Pulmonary artery endothelial cell (primary cell): ENCODE measurements at places on chromosomes 5 and 9.
A peak's percentile ranks its signal among the peaks of the same experiment; 100 is the strongest.

- no peak for DNase-seq
These were observed 10.9 kb downstream of the PTPN3 start for GRCh38 chr9:109487247-109487646.

DNA sequence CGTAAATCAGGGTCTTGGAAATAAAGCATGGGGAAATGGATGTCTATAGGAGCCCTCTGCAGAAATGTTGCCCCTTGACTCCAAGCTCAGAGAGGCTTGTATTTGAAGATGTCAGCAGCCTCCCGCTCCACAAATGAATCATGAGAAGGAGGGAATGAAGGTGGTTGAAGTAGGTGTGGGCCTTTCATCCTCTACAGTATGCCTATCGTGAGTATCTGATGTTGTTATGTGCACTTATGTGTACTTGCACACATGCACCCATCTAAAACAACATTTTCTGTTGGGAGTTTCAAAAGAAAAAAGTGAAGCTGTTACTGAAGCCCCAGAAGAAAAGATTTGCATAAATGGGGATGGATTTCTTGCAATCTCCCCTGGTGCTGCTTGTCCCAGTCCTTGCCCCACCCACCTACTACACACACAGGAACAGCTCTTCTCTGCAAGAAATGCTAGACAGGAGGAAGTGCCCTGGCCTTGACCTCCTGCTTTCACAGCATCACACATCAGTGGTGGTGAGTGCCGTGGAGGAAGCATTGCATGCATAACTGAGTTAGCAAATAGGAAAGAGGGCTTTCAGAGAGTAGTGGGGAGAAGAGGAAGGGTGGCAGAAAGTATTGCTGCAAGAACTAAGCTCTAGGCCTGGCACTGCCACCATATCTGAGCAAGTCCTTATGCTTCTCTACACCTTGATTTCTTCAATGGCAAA lies 156.1 kb downstream of the SNX18 start:
- DNase-seq = no peak

- no peak for DNase-seq
These were observed 37.9 kb downstream of the TLR4 start for GRCh38 chr9:117742131-117742530.

DNA sequence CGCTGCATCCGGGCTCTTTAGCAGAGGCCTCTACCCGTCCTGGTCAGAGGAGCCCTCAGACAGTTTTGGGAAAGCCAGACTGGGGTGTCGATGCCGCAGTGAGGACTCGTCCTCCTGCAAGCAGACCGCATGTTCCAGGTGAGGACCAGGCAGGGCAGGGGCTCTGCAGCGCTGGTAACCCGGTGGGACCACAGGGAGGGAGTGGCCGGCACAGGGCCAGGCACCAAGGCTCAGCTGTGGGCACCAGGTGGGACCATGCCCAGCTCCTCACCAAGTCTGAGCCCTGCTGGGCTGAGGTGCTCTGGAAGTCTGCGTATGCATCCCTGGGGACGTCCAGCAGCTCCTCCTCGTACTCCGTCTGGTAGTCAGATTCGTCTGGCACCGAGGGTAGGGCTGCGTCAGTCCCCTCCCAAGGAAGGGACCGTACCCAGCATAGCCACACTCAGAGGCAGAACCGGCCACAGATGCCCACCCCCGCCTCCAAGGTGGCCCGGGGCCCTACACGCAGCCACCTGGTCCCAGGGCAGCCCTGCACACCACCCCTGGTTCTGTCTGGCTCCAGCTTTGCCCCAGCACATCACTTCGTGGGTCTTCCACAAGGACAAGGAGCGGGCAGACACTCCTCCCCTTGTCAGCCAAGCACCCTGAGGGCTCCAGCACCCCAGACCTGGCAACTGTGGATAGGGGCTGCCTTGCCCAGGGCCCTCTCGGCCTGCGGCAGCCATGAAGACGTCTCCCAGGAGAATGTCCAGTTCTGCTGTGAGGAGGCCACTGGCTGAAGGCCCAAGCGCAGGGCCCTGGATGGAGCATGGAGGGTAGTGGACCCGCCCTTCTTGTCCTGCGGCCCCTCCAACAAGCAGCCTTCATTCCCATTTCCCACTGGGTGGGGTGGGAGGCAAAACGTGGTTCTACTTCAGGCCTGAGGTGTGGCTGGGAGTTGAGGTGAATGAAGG lies 1.5 kb upstream of the NSMF start:
- DNase-seq = no peak

GRCh38 chr5:33043343-33043997 lies 332.3 kb downstream of the NPR3 start:
- no peak for DNase-seq

GRCh38 chr9:83623679-83624076 lies 735 bp downstream of the IDNK start:
- no peak for DNase-seq

GRCh38 chr9:21711504-21711903 lies 90.9 kb upstream of the MTAP start:
- no peak for DNase-seq

DNA sequence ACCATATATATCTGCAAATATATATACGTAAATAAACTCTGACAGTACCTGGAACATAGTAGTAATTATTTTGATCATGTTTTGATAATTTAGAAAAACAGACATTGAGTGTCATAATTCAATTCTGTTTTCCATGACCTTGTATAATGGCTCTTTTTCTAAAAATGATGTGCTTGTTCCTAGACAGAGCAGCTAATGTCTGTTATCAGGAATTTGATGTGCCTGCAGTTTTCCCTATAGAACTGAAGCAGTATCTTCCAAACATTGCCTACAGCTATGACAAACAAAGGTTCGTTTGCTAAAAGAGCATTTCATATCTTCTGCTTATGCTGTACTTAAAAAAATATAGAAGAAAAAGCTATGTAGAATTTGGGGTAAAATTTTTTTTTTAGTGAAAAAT lies 5.3 kb downstream of the SETD9 start:
- DNase-seq = no peak

DNA sequence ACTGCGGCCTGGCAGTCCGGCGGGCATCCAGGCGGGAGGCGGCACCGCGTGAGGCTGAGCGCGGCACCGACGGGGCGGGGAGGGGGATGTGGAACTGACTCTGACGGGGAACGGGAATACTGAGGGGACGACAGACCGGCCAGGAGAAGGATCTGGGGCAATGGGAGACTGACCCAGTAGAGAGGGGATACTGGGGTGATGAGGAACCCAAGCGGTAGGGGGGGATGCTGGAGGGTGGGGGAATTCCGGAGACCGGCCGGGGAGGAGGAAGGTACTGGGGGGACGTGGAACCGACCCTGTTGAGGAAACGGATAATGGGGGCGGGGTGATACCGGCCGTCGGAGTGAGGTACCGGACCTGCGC lies 423 bp downstream of the IPPK start:
- DNase-seq = no peak

DNA sequence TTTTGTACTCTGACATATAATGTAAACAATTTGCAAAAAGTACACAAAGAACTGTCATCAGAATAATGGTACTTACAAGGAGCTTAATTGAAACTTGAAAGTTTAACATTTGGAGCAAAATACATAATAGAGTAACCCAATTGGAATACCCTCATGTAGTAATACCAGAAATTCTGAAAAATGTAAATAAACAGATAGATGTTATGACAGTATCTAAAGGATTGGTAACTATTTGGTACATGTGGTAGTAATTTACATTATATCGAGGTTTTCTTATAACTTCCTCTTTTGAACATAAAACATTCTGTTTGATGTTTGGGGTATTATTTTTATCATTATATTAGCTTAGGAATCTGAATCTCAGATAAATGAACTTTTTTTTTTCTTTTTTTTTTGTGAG lies 211.7 kb upstream of the ELL2 start:
- no peak for DNase-seq

DNA sequence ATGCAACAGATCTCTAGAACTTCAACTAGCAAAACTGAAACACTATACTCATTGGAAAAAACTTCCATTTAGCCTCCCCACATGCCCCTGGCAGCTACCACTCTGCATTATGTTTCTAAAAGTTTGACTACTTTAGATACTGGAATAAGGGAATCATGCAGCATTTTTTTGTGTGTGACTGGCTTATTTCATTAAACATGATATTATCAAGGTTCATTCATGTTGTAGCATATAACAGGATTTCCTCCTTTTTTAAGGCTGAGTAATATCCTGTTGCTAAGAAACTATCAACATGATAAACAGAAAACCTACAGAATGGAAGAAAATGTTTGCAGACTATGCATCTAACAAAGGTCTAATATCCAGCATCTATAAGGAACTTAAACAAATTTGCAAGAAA lies 597.9 kb downstream of the DMRTA1 start:
- DNase-seq = peak; percentile 29

DNA sequence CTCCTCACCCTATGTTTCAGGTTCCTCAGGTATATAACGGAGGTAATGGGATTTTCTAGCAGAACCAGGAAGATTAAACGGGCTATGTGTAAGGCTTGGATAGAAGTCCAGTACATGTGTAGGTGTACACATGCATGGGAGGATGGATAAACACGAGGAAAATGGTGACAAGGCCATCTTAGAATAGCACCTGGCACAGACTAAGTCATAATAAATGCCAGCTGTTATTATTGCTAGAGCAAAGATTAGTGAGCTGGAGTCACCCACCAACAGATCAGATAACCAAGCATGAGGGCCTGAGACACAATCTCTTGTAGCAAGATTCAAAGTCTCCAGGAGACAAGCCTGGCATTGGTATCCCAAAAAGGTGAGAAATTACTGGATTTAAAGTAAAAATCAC lies 21.1 kb downstream of the SPOCK1 start:
- DNase-seq = no peak

DNA sequence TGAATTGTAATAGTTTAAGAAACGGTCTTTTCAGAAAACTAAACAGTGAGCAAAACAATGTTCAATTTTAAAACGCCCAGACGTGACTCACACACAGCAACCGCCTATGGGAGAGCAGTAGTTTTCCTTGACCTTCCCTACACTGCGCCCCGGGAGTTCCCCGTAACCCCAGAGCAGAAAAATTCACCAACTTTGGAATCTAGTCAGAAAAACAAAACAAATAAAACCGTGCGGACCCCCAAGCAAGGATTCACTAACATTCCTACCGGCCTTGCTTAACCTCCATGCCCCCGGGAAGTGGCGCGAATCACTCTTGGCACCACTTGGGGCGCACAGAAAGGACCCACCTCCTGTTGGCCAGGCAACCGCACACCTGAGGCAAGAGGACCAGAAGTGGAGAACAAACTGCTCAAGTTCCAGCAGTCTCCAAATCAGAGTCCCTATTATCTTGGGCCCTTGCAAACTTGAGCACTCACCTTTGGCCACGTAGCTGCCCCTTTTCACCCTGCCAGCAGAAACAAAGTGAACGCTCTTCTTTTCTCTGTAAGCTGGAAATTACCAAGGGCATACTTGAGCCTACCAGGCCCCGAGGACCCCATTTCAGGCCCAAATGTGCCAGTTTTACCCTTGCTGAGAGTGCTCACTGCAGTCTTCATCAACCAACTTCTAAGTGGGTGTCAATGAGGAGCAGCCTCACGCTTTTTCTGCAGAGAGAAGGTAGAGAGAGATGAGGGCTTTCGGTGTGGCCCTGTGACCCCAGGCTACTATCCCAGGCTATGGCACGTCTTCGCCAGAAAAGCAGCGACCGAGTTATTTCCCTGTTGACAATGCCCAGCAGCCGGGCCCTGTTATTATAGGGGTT lies 189.7 kb downstream of the MEF2C start:
- DNase-seq = no peak

GRCh38 chr9:38081356-38082108 lies 12.5 kb upstream of the SHB start:
- no peak for DNase-seq

DNA sequence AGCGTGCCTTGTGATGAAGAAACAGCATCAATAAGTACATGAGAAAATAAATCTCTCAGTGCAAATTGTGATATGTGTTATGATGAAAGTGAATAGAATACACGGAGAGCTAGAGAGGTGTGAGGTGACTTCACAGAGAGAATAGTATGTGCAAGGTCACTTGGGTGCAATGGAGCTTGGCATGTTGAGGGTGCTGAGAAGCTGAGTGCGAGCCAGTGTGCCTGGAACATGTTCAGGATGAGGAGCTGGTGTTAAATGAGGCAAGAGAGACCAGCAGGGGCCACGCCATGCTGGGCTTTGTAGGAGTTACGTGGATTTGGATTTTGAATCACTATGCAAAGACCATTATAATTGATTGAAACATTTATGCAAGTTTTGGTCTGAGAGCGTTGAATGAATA lies 12.8 kb upstream of the RPS23 start:
- no peak for DNase-seq
